ENCODE measurements at places on chromosomes 5 and 9. TPM values are rescaled to one million over a fixed set of nuclear protein-coding genes. Genes with fewer than 3 reads are reported as not detected.

DNA sequence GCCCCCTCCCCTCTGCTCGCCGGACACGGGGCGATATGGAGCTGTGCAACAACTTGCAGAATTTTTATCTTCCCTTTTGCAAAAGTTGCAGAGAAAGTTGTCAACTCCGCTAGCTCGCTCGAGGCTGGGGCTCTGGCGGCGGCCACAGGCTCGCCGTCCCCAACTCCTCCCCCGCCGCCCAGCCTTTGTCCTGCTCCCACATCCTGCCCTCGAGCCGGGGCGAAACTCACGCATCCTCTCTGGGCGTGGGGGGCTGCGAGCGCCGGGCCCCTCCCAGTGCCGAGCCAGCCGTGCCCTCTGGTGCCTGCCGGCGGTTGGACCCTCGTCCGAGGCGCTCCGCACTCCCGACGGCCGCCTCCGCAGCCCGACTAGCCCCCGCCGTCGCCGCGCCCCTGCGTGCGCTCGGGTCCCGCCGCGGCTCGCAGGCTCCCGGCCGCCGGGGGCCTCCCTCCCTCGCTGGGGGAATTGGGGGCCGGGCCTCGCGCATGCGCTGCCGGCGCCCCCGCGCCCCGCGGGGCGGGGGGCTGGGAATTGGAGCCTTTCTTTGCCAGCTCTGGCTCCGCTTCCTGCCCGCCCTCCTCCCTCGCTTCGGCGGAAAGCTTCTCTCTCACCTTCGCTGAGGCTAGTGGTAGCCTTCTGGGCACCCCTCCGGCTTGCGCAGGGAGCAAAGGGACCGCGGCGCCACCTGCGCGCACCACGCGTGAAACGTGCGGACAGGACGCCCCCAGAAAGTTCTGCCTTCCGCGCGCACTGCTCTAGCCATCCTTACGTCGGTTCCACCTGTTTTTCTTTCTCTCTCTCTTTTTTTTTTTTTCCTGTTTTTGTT, at the start of gene CCNJL:
Gene CCNJL, minus strand, starts transcription at position 431 of the 826 bp plus-strand sequence. CDS start 641 bp downstream, outside the sequence.
- no peaks in the 10 kb centered on the region for H3K36me3 ChIP-seq
- peak; percentile 36 for DNase-seq
- peaks cover 24% of the 10 kb centered on the region for H3K4me1 ChIP-seq
- no peak within 1 kb of the TSS for H3K27ac ChIP-seq

- H3K4me1 ChIP-seq = no peaks in the 10 kb centered on the region
- peaks cover 12% of the 10 kb centered on the region for H3K27me3 ChIP-seq
- H3K36me3 ChIP-seq = no peaks in the 10 kb centered on the region
- no peak overlapping the region for H3K27ac ChIP-seq
- no peak for DNase-seq
- no peak overlapping the region for H3K4me3 ChIP-seq
Measured at GRCh38 chr9:109478051-109478563, 20.0 kb downstream of the PTPN3 start.

DNA sequence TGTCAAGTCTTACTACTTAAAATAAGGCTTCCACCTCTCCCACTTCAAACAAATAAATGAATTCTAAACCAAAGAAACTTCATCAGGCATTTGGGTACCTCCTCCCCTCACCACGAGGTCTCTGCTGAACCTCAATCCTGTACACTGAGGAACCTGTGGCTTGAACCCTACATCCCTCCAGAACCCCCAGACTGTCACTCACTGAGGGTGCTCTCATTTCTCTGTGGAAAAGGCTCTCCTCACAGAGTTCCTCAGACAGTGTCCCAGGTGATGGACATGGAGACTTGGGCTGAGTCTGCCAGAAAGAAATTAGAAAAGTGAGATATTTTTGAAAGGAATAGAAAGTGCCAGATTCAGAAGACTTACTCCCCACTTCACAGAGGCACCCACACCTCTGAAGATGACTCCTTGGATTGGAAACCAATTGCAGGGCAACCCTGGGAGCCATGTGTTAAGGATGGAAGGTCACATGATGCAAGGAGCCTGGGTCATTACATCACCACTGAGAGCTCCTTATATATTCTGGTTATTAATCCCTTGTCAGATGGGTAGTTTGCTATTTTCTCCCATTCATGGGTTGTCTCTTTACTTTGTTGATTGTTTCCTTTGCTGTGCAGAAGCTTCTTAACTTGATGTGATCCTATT, 19.8 kb downstream of the MLANA start:
- no peaks in the 10 kb centered on the region for H3K27me3 ChIP-seq
- no peak overlapping the region for H3K27ac ChIP-seq
- DNase-seq = no peak
- H3K4me1 ChIP-seq = no peaks in the 10 kb centered on the region
- H3K36me3 ChIP-seq = peaks cover 3% of the 10 kb centered on the region
- H3K4me3 ChIP-seq = no peak overlapping the region

GRCh38 chr5:2888520-2889060, 137.1 kb upstream of the IRX2 start:
- DNase-seq = no peak
- no peaks in the 10 kb centered on the region for H3K27me3 ChIP-seq
- no peak overlapping the region for H3K4me3 ChIP-seq
- H3K4me1 ChIP-seq = no peaks in the 10 kb centered on the region
- no peaks in the 10 kb centered on the region for H3K36me3 ChIP-seq

DNA sequence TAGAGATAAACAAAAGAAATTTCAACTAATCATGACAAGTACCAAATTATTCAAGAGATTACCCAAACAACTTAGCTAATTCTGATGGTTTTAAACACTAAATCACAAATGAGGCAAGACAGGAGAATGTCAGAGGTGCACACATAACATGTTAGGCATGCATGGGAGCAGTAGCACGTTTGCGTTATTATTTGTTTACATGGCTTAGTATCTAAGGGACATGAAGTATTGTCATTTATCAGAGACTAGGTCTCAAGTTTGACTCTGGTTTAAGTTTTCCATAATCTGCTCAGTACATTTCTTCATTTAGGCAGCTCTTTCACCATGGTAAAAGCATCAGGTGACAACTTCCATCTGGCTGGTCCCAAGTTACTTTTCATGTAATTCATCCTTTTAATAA, 244.1 kb upstream of the TNC start:
- no peak for DNase-seq
- H3K27me3 ChIP-seq = no peaks in the 10 kb centered on the region
- H3K36me3 ChIP-seq = no peaks in the 10 kb centered on the region
- no peak overlapping the region for H3K4me3 ChIP-seq
- H3K27ac ChIP-seq = no peak overlapping the region

DNA sequence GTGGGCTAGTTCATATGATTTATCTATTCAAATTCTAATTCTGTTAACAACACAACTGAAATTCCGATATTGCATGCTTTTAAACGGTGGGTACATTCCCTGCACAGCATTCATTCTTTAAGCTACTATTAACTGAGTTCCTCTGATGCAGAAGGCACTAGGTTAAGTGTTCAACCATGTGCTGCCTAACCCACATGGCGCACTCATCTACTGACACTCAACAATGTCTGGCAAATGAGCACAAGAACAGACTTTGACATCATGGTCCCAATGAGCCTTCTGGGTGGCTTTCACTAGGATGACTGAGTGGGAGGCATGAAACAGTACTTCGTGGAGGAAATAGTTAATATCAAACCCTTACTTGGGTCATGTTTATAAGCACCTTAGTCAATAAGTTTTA, 10.2 kb downstream of the NREP start:
- peaks cover 36% of the 10 kb centered on the region for H3K4me1 ChIP-seq
- DNase-seq = no peak
- H3K27ac ChIP-seq = no peak overlapping the region
- H3K4me3 ChIP-seq = no peak overlapping the region
- H3K36me3 ChIP-seq = peaks cover 38% of the 10 kb centered on the region

GRCh38 chr5:61919920-61920319, 386.1 kb upstream of the KIF2A start:
- DNase-seq = no peak
- no peaks in the 10 kb centered on the region for H3K27me3 ChIP-seq
- H3K36me3 ChIP-seq = no peaks in the 10 kb centered on the region
- H3K27ac ChIP-seq = no peak overlapping the region

DNA sequence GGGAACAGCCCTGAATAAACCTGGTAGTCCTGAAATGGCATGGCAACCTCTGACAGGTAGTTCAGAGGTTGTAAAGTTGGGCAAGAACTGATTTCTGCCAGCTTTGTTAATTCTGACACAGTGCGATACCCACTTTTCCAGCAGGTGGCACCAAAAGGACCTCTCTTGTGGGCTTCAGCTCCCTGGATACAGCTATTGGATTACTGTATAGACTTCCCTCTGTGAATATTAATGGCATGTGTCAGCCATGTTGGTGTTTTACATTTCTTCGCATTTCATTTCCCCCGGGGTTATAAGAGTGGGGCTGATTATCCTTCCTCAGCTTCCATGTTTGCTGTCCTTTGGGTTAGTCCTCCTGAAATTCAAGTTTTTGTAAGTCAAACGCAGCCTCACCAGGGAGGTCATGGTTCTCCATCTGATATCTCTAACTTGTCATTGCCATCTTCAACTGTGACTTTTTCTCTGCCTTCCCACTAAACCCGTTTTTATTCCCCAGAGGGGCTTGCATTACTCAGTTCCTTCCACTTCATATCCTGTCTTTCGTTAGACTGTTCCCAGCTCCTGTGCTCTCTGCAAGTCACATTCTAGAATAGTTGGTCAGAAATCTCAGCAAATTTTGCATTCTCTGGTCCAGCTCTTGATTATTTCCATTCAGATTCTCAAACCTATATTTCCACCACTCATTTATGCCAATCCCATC, 135.6 kb downstream of the LIFR start:
- peaks cover 2% of the 10 kb centered on the region for H3K27me3 ChIP-seq
- no peak overlapping the region for H3K27ac ChIP-seq
- H3K4me1 ChIP-seq = no peaks in the 10 kb centered on the region
- no peak overlapping the region for H3K4me3 ChIP-seq

- DNase-seq = no peak
- no peak within 1 kb of the TSS for H3K4me3 ChIP-seq
- no peak within 1 kb of the TSS for H3K27ac ChIP-seq
- no peaks in the 10 kb centered on the region for H3K4me1 ChIP-seq
- H3K27me3 ChIP-seq = no peaks in the 10 kb centered on the region
- no peaks in the 10 kb centered on the region for H3K36me3 ChIP-seq
Measured at GRCh38 chr5:141338538-141339306, at the start of gene PCDHGA2. TSS of gene PCDHGA2 (plus strand) at chr5:141338760.

DNA sequence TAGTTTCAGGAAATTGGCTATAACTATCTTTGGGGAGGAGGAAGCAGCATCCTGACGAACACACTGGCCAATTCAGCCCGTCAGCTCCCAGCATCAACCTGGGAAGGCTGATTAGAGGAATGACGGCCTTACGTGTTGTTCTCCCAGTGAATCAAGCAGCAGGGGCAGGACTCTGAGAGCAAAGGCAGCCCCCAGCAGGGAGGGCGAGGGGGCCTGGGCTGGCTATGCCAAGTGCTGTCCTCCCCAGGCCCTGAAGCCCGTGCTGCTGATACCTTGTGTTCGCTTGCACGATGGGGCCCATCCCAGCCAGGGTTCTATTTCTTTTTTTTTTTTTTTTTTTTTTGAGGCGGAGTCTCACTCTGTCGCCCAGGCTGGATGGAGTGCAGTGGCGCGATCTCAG, 254.1 kb downstream of the FSTL4 start:
- H3K36me3 ChIP-seq = no peaks in the 10 kb centered on the region
- H3K27me3 ChIP-seq = peaks cover 12% of the 10 kb centered on the region
- no peak overlapping the region for H3K4me3 ChIP-seq
- peaks cover 50% of the 10 kb centered on the region for H3K4me1 ChIP-seq
- no peak overlapping the region for H3K27ac ChIP-seq

GRCh38 chr9:33659921-33660320, 135.4 kb upstream of the PRSS3 start:
- no peak for DNase-seq
- no peaks in the 10 kb centered on the region for H3K4me1 ChIP-seq
- no peaks in the 10 kb centered on the region for H3K36me3 ChIP-seq
- H3K27me3 ChIP-seq = no peaks in the 10 kb centered on the region
- H3K4me3 ChIP-seq = no peak overlapping the region
- no peak overlapping the region for H3K27ac ChIP-seq

- no peak for DNase-seq
- no peaks in the 10 kb centered on the region for H3K4me1 ChIP-seq
- no peaks in the 10 kb centered on the region for H3K36me3 ChIP-seq
Measured at GRCh38 chr9:5510989-5511388, 658 bp downstream of the PDCD1LG2 start.

DNA sequence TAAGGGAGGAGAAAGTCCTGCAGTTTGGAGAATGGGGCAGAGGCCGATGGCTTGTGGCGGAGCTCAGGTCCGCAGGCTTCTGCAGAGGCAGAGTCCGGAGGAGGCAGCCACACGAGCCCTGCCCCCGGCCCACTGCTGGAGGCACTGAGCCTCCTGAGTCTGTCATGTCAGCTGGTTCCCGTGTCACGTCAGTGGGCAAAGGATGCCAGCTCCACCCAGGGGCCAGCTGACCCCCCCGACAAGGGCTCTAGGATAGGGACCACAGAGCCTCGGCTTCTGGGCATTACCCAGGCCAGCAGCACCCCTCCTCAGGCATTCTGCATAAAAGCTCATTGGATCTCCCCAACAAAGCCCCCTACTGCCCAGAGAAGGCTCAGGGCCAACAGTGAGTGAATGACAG, 8.5 kb downstream of the SH3PXD2B start:
- no peak for DNase-seq
- no peak overlapping the region for H3K4me3 ChIP-seq
- no peak overlapping the region for H3K27ac ChIP-seq
- H3K27me3 ChIP-seq = no peaks in the 10 kb centered on the region
- peaks cover 8% of the 10 kb centered on the region for H3K4me1 ChIP-seq

DNA sequence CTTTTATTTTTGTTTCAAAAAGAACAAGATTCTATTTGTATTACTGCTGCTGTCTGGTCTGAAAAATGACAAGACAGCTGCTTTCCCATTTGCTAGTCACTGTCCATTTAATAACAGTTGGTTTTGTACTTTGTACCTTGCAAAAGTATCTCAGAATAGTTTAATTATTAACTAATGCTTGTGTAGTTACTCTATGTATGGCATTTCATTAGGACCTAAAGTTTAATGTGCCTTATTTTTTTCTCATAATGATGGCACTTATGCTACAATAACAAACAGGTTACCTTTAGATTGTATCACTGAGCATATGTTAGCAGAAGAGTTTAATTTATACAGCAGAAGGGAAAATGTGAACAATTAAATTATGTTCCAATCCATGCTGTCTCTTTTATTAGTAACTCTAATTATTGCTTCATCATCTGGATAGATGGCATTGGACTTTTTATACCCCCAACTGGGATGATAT, 134.2 kb downstream of the CDH10 start:
- no peaks in the 10 kb centered on the region for H3K36me3 ChIP-seq
- H3K27ac ChIP-seq = no peak overlapping the region
- DNase-seq = no peak
- H3K4me1 ChIP-seq = no peaks in the 10 kb centered on the region

DNA sequence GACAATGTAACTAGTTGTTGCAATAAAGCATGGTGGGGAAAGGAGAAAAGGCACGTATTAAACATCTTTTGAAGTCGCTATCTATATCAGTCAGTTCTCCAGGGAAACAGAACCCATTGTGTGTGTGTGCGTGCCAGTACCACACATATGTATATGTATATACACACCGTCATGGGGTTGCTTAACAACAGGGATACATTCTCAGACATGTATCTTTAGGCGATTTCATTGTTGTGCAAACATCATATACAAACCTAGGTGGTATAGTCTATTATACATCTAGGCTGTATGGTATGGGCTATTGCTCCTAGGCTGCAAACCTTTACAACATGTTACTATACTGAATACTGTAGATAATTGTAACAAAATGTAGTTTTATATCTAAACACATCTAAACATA, 2.3 kb downstream of the CDKN2B-AS1 start:
- no peaks in the 10 kb centered on the region for H3K36me3 ChIP-seq
- no peak for DNase-seq
- H3K27ac ChIP-seq = no peak overlapping the region

KCNV2 gene
- total RNA-seq = not detected
